ENCODE measurements at places on chromosomes 16 and 17.

- DNase-seq: no peak
These were observed 13.8 kb upstream of the CDR2 start for GRCh38 chr16:22388101-22388644.

- no peak for DNase-seq
These were observed 42.4 kb upstream of the ZFP90 start for GRCh38 chr16:68496689-68497088.

DNA sequence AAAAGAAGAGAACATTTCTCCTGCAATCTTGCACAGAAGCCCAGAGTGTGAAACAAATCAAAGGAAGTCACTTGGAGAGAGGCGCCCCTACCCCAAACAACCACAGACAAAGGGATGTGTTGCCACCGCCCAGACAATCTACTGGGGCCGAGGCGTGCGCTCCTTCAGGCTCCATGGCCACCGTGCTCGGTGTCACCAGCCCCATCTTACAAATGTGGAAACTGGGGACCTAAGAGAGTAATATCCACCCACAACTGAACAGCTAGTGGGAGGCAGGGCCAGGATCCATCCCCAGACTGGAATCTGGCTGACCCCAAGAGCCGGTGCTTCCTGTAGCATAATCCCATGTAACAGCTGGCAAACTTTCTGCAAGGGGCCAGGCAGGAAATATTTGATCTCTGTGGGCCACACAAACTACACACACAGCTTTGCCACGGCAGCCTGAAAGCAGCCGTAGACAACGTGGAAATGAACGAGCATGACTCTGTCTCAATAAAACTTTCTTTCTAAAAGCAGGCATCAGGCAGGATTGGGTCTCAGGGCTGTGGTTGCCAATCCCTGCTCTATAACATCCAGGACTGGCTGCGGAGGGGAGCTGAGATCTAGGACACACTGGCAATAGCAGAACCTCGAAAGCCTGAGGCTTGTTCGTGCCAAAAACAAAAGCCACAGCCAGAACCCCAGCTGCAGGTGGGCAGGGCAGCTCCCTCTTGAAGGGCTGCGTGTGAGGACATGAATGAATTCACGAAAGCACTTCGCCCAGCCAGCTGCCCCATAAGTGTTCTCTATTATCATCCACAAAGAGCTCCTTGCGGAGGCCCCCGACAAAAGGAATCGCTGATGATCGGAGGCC is 26.6 kb upstream of the GINS2 start:
- no peak for DNase-seq

DNA sequence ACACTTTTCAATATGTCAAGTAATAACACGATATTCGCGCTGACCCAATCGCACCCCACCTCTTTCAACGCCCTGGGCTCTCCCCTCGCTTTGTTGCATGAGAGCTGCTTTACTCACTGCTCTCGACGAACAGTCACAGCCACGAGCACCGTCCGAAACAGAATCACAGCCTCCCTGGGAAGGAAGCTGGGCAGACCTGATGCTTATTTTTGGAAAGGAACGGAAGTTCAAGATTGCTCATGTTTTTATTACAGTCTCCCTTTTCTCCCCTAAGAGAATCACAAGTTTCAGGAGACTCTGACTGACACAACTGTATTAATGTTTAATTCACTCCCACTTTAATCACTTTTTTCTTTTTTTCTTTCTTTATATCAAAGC is 67.8 kb downstream of the ANKRD11 start:
- DNase-seq: peak; percentile 20

GRCh38 chr17:50217591-50217990 is 16.2 kb upstream of the COL1A1 start:
- no peak for DNase-seq

- no peak for DNase-seq
These were observed 115.1 kb upstream of the ANKFN1 start for GRCh38 chr17:56038131-56038530.

DNA sequence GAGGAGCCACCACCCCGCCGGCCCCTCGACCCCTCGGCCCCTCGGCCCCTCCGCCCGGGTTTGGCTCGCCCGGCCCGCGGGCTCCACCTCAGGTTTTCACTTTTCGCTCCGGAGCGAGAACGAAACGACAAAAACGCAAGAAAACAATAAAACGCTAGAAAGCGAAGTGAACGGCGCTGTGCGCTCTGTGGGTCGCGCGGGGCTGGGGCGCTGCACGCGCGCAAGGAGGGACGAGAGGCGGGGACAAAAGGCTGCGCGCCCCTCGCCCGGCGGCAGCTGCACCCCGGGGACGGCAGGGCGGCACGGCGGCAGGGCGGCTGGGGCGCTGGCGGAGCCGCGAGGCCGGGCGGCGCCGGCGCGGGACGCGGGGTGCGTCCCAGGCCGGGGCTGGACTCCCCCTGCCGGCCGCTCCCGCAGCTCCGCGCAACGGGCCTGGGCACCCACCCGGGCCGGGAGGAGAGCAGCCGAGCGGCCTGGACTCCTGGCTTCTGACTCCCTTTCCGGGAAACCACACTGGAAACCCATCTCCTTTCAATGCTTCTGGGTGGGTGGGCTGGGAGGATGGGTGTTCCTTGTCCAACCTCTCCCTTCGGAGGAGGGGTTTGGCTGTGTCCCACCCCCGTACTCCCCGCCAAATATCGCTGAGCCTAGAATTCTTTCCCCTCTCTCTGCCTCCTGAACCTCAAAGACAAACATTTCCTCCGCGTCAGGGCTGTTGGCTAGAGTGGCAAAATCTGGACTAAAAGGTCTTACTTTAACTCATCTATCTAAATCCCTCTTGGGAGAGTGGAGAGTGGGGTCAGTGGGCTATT is 9.9 kb downstream of the TBX2 start:
- no peak for DNase-seq

DNA sequence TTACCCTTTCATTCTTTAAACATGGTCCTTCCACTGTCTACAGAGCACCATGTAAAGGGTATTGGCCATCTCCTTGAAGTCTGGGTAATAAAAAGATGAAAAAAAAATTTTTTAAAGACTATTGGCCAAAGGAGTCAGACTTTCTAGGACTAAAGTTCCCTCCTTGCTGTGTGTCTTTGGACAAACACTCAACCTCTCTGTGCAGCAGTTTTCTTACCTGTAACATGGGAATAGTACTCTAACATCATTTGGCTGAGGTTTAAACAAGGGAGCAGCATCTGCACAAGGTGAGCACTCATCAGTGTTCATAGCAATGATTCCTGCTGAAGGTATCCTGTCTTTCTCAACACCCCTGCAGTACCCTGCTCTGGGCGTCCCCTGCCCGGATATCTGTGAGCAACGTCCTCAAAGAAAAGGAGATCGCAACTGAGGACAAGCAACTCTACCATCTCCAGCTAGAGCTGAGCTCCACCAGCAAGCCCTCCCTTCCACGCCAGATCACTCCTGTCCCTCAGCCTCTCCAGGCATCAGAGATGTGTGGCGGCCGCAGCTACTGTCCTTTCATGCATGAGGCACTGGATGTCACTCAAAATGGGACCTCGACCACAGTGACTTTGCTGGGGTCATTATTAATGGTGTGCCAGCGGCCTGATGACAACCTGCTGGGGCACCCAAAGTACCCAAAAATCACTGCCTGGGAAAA is 29.5 kb upstream of the RPH3AL start:
- DNase-seq: no peak

GRCh38 chr17:69018022-69018615 is 42.6 kb downstream of the ABCA9 start:
- no peak for DNase-seq

DNA sequence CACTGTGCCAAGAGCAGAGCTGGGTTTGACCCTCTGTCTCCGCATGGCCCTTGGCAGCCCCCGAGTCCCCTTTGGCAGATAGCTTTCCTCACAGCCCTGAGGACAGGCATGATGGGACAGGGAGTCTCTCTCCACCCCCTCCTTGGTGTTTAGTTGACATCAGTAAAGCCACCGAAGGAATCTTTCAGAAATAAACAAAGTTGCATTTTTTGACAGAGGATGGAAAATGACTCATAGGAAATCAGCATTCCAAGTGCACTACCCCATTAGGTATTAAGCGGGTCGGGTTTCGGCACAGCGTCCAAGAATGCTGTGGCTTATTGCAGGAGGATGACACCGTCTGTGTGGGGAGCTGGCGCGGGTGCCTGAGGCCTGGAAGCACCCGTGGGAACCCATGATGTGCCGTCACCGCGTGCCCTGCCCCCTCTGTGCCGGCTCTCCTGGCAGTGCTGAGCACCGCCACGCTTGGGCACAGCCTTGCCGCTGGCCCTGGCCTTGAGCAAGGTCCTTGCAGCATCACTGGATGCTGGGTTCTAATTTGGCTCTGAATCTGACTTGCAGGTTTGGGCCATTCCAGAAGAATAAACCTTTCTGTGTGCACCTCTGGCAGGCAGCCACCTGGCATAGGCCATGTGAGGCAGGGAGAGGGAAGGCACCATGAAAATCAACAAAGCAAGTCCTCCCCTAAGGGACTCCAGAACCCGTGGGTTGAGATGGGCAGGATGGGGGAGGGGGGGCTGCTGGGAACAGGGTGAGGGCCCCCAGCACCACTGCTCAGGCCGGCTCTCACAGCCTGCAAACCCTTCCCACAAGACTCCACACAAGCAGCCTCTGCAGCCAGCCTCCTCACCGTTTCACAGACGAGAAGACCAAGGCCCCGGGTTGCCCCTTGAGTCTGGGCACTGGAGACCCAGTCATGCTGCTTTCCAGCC is 50.5 kb upstream of the ZNF469 start:
- no peak for DNase-seq

DNA sequence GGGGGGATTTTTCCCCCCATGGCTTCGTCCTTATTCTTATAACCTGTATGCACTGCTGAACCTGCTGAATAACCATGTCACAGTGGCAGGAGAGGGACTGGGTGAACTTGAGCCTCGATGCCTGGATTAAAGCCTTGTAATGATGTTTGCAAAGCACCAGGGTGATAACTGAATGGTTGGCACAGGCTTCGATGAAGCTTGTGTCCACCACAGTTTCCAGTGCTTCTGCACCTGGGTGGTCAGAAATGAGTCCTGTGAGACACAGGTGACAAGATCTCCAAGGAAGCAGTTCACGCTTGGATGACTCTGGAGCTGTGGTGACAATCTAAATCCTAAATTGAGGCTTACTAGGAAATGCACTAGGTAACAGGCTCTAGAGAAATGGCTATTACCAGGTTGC is 729.3 kb downstream of the MAF start:
- no peak for DNase-seq

GRCh38 chr17:17781591-17782496 is 54.9 kb downstream of the SREBF1 start:
- DNase-seq: no peak

DNA sequence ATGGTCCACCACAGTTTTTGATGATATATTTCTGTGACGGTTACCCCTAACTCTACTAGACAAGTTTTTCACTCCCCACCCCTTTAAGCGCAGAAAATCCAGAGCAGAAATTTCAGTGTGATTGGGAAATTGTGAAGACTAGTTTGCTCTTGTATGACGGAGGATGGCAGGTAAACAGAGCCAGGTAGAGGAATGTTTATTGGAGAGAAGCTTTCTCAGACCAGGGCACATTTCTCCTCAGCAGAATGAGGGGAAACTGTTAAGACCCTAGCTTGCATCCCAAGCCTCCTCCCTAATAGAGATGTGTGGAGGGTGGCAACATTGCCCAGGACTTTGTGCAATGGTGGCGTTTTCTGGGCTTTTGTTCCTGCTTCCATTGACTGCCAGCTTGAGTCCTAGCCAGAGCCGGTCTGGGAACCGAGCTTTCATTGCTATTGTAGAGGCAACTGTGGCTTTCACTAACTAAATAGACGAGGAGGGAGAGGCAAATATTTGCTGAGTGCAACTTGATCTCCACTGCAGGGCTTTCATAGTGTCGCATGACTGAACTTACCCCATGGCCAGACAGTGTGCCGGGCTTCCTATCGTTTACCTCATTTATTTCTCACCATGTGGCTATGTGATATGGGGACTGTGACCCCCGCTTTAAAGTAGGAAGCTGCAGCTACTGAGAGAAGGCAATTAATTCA is 159.6 kb upstream of the MPHOSPH6 start:
- no peak for DNase-seq

DNA sequence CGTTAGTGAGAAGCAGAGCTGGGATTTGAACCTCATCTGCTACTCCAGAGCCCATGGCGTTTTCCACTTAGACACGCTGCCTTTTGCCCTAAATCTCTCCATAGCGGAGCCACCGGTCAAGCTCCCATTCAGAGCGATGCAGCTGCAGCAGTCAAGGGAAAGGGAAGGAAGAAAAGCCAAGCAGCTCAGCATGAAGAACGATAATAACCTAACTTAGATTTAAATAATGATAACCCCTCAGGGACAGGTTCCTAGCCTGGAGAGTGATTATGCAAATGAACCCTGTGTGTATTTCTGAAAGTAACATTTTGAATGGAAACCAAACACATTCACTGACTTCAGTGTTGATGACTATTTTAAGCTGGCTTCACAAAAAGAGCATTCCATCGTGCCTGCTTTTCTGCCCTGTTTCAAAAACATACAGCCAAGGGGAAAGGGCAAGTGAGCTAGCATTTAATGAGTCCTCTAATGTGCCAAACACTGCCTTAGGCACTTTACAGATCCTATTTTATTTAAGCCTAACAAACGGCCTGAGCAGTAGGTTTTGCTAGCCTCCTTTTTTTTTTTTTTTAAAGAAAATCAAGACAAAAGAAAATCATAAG is 798.3 kb downstream of the CDH8 start:
- no peak for DNase-seq

DNA sequence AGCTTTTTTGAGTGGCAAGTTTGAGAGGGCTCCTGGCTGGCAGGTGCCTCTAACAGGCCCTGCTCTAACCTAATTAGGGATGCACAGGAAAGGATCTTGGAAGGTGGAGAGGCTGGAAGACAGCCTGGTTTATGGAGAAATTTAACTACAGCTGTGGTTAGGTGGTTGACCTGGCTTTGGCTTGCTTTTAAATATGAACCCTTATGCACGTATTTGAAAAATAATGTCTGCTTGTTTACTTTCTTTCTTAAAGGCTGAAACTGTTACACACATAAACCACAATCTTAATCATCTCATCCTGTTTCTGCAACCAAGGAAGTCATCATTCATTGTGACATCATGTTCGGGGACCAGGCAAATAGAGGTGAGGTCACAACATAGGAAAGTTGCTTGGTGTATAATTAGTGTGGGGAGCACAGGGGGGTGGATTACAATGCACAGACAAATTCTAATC is 23.1 kb upstream of the DHRS13 start:
- no peak for DNase-seq

- DNase-seq: no peak
These were observed 155.6 kb downstream of the SNX11 start for GRCh38 chr17:48262982-48263730.

- no peak for DNase-seq
These were observed 6.7 kb downstream of the USP7 start for GRCh38 chr16:8957063-8957397.

GRCh38 chr16:31038993-31039392 is 5.6 kb downstream of the STX4 start:
- no peak for DNase-seq

DNA sequence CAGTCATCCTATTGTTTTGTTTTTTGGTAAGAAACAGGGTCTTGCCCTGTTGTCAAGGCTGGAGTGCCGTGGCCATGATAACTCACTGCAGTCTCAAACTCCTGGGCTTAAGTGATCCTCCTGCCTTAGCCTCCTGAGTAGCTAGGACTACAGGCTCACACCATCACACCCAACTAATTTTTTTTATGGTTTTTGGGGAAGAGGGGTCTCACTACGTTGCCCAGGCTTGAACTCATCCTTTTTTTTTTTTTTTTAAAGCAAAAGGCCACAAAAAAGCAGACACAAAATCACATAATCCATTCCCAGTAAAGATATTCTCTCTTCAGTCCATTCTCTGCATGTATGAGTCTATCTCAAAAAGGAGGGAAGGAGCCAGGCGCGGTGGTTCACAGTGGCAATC is 5.5 kb downstream of the SPAG9 start:
- no peak for DNase-seq

- no peak for DNase-seq
These were observed 48.4 kb upstream of the ALDH3A1 start for GRCh38 chr17:19796457-19796856.

- no peak for DNase-seq
These were observed 73.3 kb downstream of the KIF2B start for GRCh38 chr17:53896047-53896446.

Data from stimulated activated CD4-positive, alpha-beta T cell treated with anti-CD3 and anti-CD28 coated beads, TNF-alpha, amount 100 ng/mL, for 24 hours (primary cell).